Colonic mucosa (tissue), 4 donors: ENCODE measurements at places on chromosomes 13 and 19.

DNA sequence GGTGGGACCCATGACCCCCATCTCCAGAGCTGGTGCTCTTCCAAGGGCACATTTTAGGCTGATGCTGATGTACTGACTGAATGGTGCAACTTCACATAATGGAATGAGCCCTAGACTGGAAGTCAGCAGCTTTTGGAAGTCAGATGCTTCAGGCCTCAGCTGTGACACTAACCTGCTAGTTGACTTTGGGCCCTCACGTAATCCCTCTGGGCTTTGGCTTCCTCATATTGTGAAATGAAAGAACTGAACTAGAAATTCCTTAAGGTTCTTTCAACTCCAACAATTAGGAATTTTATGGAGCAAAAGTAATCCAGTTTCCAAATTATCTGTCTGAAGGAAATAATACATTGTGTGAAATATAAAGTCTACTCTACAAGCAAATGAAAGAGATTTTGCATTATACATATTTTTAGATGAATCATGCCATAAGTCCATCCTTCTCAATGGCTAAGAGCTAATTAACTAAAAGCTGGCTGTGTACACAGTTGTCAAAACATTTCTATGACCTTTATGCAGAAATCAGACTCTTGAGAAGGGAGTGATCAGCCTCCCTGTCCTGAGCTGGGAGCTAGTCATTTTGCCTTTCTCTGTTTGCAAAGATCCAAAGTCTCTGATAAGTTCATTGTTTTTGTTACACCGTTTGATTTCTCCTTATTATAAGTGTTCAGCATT, 204.2 kb downstream of the DCLK1 start:
- DNase-seq: no peak

- DNase-seq: no peak
Measured at GRCh38 chr13:61086087-61086486, 329.6 kb downstream of the PCDH20 start.

GRCh38 chr19:34314437-34315313, 50.3 kb upstream of the GPI start:
- DNase-seq: no peak

- no peak for DNase-seq
Measured at GRCh38 chr13:113162783-113163685, 4.6 kb downstream of the PROZ start.

DNA sequence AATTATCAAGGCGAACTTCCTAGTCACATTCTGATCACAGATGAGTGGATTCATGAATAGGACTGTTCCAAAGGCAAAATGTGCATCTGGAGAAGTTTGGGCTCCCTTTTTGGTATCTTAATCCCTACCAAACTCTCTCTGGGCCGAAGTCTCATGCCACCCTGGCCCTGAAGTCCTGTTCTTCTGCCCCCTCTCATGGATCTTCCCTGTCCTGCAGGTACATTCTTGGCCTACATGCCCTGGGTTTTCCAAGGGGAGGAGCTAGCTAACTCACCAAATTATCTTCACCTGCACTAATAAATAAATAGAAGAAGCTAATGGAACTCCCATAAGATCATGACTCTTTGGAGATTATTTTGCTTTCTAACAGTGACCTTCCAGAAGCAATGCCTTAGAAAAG, 50.3 kb downstream of the SERTM1 start:
- no peak for DNase-seq

DNA sequence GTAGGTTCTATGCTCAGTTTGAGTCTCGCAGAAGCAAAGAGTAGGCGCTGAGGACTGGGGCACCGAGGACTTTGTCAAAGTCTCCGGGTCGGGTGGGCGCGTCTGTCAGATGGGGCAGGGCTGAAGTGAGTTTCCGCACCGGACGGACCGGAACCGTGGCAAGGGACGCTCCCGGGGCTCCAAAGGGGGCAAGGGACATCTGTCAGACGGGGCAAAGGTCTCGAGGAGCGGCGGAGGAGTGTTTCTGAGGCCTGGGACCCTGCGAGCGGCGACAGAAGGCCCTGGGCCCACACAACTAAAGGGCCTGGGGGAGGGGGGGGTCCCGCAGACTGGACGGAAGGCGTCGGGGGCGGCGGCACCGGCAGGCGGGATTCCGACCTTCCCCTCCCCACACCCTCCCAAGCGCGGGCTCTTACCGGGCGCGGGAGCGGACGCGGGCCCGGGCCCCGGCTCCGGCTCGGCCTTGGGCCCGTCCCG, 13.3 kb upstream of the AKAP8L start:
- DNase-seq: no peak

- no peak for DNase-seq
Measured at GRCh38 chr13:107608736-107609135, 606.6 kb downstream of the LIG4 start.

- DNase-seq: no peak
Measured at GRCh38 chr13:62087124-62087523, 671.5 kb upstream of the PCDH20 start.

DNA sequence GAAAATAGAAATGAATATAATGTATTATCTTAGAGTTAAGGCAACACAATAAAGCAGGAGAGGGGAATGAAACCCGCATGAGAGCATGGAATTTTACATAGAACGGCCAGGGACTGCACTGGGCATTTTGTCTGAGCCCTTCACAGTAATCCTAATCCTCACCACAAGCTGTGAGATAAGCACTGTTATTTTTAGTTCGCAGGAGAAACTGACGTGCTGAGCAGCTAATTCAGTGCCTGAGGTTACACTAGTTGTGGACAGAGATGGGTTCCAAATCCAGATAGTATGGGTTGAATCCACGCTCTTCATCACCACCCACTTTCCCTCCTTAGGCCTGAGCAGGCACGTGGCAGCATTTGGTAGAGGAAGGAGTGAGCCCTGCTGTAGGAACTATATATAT, 24.8 kb upstream of the ZNF527 start:
- DNase-seq: no peak

GRCh38 chr19:9622531-9622930, 1.5 kb upstream of the ZNF561 start:
- no peak for DNase-seq

- DNase-seq: no peak
Measured at GRCh38 chr19:38399081-38399480, 3.8 kb upstream of the FAM98C start.

GRCh38 chr19:6718741-6719539, 1.5 kb downstream of the C3 start:
- DNase-seq: no peak

DNA sequence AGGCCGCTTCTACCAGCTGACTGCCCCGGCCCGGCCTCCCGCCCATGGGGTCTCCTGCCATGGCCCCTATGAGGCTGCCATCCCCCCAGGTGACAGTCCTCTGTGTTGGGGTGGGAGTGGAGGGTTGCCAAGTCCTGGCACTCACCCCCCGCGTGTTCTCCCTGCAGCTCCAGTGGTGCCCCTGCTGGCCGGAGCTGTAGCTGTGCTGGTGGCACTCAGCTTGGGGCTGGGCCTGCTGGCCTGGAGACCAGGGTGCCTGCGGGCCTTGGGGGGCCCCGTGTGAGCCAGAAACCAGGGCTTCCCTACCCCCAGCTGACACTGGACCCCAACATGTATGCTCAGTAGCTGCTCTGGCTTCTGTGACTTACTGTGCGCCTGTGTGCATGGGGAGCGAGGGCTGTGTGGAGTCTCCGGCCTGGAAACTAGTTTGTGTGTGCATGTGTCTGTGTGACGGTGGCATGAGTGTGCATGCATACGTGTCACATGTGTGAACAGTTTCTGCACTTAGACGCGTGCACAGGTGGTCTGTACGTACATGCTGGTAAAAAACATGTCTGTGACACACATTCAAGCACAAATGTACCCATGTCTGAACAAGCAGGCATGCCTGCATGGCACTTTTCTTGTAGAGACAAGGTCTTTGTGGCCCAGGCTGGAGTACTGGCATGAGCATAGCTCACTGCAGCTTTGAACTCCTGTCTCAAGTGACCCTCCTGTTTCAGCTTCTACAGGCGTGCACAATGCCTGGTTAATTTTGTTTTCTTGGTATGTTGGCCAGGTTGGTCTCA, 4.9 kb downstream of the ACP4 start:
- no peak for DNase-seq

DNA sequence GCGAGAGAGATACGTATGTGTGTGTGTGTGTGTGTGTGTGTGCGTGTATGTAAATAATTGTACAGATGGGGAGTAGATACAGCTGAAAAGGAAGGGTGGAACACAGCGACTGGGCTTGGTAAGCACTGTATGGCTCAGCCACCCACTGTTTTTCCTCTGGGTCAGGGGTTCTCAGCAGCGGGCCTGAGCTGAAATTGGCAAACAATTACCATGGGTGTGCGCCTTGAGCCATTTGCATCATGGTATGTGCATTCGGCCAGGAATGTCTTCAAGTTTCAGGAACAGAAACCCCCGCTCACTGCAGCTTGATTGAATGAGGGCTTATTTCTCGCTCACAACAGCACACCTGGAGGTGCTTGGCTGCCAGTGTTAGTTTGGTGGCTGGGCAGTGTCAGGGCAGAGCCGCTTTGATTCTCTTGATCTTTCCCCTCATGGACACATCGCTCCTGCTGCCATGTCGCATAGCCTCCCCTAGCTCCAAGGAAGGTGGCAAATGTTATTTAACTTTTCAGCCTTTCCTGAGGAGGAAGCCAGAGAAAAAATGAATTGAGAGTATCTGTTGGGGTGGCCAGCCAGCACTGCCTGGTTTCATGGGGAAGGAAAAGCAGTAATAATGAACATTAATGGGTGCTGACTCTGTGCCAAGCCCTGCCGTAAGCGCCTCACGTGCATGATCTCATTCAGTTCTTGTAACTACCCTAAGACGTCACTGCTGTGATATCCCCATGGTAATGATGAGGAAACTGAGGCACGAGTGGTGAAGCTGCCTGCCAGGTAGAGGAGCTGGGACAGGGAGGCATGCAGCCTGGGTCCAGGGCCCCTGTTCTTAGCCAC, 126.9 kb downstream of the SIPA1L3 start:
- DNase-seq: no peak

- DNase-seq: no peak
Measured at GRCh38 chr13:46192412-46192811, 10.4 kb upstream of the LCP1 start.

- DNase-seq: peak; percentile 61
Measured at GRCh38 chr19:3057275-3057714, 5.0 kb downstream of the TLE5 start.

- no peak for DNase-seq
Measured at GRCh38 chr13:102484329-102484728, 82.5 kb upstream of the FGF14 start.

- DNase-seq: no peak
Measured at GRCh38 chr19:1262623-1263123, 6.5 kb upstream of the CIRBP start.

GRCh38 chr13:83815598-83815997, 66.7 kb downstream of the SLITRK1 start:
- no peak for DNase-seq

- DNase-seq: no peak
Measured at GRCh38 chr13:106498158-106498557, 37.3 kb downstream of the EFNB2 start.

GRCh38 chr13:101624981-101625380, 172.5 kb downstream of the ITGBL1 start:
- DNase-seq: no peak

- no peak for DNase-seq
Measured at GRCh38 chr13:99580500-99581268, 79.4 kb downstream of the TM9SF2 start.

DNA sequence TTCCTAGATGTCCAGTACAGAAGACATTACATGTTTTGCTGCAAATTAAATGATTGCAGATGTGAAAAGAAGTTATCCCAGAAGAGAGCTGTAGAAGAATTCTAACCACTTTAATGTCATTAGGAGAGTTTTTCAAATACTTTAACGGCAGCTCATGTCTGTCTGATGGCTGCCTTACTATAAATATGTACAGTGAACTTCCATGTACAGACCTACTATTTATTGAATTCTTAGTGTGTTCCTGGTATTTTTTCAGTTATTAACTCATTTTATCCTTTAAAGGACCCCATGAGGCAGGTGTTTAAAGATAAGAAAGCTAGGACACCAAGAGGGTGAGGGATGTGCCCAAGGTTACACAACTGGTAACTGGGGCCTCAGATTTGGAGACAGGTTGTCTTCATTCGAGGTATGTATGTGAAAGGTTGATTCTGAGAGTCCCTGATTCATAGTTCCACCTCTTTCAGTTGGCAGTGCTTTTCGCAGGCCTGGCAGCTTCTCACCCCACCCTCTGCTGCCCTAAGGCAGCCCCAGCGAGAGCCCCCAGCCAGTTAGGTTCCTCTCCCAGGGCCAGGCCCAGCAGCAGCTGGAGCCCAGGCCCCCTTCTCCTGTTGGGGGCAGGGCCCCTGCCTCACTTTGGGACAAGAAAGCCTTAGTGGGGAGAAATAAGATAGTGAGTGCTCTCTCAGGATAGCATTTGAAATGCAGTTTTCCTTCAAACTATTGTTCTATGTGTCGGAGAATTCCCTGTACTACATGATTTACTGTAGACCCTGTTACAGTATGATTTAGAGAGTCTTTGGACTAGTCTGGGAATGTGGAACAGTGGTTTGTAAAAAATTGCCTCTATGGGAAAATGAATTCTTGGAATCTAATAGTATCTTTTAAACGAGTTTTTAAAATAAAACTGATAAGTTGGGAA, 67.7 kb upstream of the TEX29 start:
- no peak for DNase-seq

GRCh38 chr19:19463348-19464117, 51.8 kb downstream of the TSSK6 start:
- DNase-seq: no peak

- peak; percentile 3 for DNase-seq
Measured at GRCh38 chr13:112253631-112254030, 122.5 kb upstream of the SPACA7 start.

GRCh38 chr13:48411841-48412531, 927 bp downstream of the LPAR6 start:
- peak; percentile 33 for DNase-seq

DNA sequence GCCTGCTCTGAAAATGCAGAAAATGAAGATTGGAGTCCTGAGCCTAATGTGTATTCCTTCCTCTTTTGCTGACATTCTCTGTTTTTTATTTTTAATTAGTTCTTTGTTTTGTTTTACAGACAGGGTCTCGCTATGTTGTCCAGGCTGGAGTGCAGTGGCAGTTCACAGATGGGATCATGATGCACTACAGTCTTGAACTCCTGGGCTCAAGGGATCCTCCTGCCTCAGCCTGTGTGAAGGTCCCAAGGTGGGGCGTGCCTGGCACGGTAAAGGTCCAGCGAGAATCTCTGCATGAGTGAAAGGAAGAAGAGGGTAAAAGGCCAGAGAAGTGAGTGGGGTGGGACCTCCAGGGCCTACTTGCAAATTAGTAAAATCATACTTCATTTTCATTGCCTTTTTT, 34.3 kb upstream of the DGKH start:
- no peak for DNase-seq

DNA sequence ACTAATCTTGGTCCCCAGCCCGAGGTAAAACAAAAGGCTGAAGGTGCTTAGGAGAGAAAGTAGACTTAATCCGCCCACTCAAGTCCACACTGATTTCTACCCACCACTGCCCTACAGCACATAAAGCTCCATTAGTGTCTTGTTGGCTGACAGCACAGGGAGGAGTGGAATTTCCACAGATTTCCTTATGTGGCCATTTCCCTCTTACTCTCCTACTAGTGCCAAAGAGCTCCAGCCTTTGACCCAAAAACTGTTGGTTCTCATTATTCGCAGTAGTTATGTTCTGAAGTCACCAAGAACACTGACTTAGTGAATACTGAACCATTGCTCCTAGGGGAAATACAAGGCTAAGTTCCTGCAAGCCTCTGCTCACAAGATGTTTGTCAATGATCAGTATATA, 61.2 kb downstream of the RAB20 start:
- DNase-seq: no peak
